GM13976 (cell line): ENCODE measurements at places on chromosomes 2 and 18.

DNA sequence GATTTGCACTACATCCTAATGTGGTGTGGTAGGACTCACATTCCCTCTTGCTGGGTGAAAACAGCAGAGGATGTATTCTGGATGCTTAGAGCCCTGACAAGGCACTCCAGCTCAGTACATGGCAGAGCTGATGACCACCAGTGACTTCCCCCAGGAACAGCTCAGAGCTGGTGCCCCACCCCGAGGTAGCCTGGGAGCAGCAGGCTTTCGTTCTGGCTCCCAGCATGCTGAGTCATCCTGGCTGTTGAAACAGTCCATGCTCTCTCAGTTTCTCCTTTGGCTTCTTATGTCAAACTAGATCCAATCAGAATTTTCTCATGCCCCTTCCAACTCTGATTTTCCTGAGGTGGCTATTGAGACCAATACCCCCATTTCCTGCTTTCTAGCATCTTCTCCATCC, 438.2 kb downstream of the NBAS start:
- DNase-seq = no peak

GRCh38 chr2:8144785-8145184, 537.1 kb upstream of the ID2 start:
- DNase-seq = no peak

DNA sequence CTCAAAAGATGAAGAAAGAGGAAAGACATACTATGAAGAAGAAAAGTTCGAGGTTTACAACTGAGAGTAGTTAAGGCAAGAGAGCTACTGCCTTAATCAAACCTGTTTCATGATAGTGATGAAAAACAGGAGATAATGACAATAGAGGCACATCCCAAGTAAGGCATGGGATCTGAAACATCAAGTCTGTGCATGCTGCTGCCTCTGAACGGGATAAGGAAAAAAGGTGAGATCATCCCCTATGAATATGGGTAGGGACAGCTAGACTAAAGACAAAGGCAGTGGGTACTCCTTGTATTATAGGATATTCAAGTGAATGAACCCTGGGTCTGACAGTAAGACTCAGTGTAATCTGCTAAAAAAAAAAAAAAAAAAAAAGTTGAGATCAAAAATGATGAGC, 3.0 kb downstream of the EXOC6B start:
- DNase-seq = no peak

DNA sequence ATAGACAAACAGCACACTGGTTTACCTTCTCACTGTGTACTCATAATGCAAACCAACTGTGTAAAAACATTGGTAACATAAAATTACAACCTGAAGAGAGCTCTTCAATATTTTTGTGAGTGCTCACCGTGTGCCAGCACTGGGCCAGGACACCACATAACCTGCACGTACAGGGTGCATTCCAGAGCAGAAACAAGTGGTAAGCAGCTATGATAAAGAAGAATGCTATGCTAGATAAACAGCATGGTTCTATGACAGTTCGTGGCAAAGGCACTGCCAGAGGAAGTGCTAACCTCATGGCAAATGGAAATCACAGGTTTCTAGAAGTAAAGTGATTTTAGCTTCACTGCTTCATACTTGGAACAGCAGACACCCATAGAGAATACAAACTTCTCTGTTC, 343.5 kb downstream of the MTX2 start:
- no peak for DNase-seq
